Amniotic stem cell (primary cell): ENCODE measurements at places on chromosomes 11 and 22.

DNA sequence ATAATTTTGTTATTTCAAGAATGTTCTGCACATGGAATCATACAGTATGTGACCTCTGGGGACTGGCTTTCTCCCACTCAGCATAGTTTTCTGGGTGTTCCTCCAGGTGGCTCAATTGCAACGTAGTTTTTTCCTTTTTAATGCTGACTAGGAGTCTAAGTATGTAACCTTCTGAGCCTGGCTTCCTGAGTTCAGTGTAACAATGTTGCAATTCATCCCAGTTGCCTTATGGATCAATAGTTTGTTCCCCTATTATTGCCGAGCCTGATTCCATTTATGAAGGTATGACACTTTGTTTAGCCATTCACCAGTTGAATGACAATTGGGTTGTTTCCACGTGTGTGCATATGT lies 128.3 kb downstream of the CRYBB2 start:
- no peak for DNase-seq

DNA sequence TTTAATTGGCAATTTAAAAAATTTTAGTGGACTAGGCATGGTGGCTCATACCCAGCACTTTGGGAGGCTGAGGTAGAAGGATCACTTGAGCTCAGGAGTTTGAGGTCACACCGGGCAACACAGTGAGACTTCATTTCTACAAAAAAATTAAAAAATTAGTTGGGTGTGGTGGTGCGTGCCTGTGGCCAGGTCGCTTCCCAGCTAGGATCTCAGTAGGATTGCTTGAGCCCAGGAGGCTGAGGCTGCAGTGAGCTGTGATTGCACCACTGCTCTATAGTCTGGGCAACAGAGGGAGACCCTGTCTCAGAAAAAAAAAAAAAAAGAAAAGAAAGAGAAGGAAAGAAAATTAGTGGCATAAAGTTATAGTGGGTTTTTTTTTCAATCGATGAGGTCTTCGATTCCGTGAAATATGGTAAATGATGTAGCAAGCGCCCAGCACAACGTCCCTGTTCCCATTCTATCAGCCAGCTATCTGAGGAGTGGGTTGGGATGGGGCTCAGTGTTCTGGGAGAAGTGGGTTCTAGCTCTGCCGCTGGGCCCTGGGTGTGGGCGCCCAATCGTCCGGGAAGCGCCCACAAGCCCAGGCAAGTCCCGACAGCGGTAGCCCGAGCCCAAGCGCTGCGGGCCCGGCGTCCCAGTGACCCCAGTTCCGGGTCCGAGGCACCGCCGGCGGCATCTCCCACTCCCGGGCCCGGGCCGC lies 1.4 kb downstream of the FOSL1 start:
- DNase-seq = no peak

- no peak for DNase-seq
These were observed 59.9 kb downstream of the EIF3M start for GRCh38 chr11:32643526-32643925.

- no peak for DNase-seq
These were observed 64.4 kb downstream of the MYH9 start for GRCh38 chr22:36323182-36323854.

GRCh38 chr11:69661413-69661715 lies 13.8 kb downstream of the LTO1 start:
- no peak for DNase-seq

DNA sequence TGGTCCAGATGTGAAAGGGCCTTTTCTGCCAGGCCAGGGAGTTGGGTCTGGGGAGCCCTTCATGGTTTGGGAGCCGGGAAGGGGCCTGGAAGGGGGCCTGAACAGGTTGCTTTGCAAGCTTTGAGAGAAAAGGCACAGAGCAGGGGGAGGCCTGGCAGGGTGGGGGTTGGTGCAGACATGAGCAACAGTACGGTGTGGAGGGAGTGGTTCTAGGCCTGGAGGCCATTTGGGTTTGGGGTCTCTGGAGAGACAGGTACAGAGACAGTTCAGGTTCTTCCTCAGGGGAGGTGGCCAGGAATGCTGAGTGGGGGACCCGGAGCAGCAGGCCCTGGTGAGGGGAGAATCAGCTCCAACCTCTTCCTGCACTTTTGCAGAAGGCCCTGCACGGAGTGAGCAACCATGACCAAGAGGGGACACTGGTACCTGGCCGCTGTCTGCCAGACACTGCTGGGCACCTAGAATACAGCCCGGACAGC lies 1.4 kb downstream of the KDELR3 start:
- DNase-seq = no peak

DNA sequence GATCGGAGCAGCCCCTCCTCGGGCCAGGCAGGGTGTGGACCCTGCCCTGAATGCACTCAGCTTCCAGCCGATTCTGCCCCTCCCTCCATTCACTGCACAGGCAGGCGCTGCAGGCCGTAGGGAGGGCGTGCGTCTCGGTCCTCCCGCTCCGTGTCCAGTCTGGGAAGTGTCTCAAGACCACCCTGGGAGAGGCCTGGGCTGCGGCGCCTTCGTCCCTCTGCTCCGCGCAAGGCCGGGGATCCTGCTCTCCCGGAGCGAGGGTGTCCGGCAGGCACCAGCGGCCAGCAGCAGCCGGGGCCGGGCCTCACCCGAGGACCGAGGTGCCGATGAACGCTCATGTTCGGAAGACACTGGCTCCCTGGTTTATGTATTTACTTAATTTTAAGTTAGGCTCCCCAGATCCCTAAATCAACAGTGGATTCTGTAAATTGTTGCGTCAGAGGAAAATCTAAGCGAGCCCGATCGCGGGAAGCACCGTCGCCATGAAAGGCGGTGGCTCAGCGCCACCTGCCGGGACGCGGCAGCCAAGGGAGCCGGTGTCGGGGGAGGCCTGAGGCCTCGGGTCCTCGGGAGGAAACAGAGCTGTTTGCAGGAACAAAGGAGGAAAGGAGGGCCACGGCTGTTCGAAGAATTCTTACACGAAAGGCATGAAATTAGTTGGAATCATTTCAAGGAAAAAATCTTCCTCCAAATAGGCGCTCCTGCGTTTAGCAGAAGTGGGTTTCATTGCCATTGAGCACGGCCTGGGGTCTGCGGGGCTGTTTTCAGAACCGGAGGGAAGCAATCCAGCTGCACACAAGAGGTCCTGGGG lies 195.3 kb downstream of the BRD1 start:
- DNase-seq = no peak

GRCh38 chr22:46465793-46466192 lies 71.6 kb downstream of the CELSR1 start:
- DNase-seq = no peak
